ENCODE measurements at places on chromosomes 5 and 9.

GRCh38 chr5:128534726-128535125 is 3.3 kb downstream of the FBN2 start:
- DNase-seq, result no peak

DNA sequence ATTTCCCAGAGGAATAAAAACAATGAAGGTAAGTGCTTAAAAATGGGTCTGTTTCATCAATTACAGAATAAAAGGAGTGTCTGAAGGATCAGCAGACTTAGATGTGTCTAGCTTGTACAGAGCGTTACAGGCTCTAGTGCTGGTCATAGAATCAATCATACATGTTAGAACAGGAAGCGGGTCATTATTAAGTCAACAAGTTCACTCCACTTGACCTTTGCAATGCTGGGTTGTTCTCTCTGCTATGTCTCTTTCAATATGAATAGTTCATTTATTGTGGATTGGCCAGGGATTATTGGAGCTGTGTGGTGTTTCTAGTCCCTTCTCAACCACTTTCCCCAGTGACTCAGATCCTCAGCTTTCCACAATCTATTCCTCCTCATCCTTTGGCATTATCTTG is 20.7 kb upstream of the EGFLAM start:
- DNase-seq, result no peak

GRCh38 chr9:134486596-134486995 is 155.0 kb upstream of the COL5A1 start:
- DNase-seq, result no peak

GRCh38 chr5:145056800-145057199 is 778.3 kb downstream of the PRELID2 start:
- DNase-seq, result no peak

GRCh38 chr5:141519605-141520565 is 31.0 kb downstream of the PCDHGC5 start:
- DNase-seq, result no peak

Measured in cerebellar cortex (tissue), 1 donor.